ENCODE measurements at places on chromosomes 4 and X.

DNA sequence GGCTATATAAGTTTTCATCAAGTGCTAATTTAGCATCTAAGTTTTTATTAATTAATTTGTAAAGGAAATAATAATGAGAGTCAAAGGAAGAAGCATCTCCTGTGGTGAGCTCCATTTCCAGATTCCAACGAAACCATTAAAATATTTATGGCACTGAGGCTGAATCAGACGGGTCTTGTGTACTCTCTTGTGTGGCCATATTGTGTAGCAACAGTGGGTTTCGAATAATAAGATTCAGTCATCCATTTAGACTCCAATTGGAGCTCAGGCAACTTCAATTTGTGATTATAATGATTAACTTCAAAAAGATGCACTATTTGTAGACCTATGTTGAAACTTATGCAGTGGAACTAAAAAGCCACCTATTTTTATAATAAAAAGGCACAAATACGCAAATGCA is 82.4 kb downstream of the SNCA start:
- DNase-seq, result no peak

DNA sequence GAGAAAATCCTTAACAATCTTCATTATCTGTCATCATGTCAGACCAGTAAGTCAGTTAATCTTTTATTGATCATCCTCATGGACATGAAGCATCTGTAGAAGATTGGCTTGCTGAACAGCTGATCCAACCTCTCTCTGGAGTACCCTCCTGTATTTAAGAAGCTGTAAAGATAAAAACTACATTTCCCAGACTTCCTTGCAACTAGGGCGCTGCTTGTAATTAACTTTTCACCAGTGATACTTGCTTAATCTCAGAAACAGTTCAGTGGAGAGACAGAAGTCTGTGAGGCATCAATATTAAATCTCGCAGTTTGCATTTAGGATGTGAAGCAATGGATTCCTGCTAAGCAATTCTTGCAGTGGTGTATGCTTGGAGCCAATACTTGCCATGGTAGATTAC is 36.0 kb upstream of the SMARCA5 start:
- no peak for DNase-seq

DNA sequence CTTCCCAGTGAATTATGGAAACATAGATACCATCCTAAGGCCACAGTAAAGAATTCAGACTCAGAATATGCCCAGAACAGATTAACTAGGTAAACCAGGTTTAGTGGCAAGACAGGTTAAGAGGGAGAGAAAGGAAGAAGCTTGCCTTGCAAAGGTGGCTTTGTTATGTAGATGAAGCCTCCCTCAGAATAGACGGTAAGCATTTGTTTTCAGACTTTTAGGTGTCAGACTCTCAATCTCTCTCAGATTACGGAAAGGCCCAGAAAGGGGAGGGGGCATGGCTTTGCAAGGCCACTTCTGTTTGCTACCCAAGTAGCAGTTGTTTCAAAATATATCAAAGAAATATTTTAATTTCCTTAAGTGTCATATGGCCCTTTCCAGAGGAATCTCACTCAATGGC is 457.1 kb upstream of the BOD1L1 start:
- DNase-seq, result no peak

DNA sequence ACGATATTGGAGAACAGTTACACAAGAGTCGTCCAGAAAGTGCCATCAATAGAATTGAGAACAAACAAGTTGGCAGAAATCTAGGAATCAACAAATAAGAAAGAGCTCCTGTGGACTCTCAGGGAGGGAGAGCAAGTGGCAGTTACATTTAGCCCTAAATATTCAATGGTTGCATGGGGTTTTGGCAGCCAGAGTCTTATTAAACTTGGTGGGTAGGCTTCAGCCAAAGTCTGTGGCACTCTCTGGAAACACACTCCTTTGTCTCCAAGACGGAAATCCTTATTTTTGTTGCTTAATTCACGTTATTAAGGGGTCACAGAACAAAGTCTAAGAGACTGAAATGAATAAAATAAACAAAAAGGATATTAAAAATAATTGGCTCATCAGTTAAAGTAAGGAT is 742.2 kb upstream of the ATOH1 start:
- no peak for DNase-seq

- DNase-seq, result no peak
Observed at GRCh38 chr4:17283251-17283650, 228.6 kb downstream of the QDPR start.

- DNase-seq, result no peak
Observed at GRCh38 chr4:126888968-126889367, 743.8 kb upstream of the INTU start.

DNA sequence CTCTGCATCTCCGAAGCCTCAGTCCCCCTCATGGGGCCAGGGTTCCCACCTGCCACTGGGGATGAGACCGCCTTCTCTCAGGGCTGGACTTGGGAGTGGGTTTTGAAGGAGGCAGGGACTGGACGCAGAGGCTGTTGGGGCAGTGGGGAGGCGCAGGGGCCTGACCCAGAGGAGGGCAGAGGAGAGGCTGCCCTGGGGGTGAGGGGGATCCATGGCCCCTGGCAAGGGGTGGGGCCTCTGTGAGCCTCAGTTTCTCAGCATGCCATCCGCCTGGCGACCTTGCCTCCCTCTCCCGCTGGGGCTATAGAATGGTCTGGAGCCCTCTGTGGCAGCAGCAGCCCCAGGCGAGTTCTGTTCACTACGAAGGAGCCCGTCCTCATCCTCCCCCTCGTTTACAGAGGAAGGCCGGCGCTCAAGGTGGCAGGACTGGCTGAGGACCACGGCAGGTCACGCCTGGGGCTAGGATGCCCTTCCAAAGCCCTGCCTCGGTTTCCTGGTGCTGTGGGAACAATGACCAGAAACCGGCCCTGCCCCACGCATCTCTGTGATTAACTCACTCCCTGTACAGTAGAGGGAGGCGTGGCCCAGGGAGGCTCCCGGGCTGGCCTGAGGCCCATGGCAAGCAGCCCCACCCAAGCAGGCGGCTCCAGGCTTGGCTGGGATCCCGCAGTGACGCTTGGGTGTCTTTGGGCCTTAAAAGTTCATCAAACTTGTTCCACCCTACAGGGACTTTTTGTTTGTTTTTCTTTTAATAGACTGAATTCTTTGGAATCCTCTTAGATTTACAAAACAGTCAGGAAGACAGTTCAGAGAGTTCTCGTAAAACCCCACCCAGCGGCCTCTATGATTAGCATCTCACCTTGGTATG is 16.0 kb upstream of the SH3TC1 start:
- DNase-seq, result peak; percentile 92

GRCh38 chrX:45502396-45502795 is 301.7 kb upstream of the DIPK2B start:
- no peak for DNase-seq

GRCh38 chrX:136953867-136954787 is 73.6 kb upstream of the RBMX start:
- peak; percentile 79 for DNase-seq

DNA sequence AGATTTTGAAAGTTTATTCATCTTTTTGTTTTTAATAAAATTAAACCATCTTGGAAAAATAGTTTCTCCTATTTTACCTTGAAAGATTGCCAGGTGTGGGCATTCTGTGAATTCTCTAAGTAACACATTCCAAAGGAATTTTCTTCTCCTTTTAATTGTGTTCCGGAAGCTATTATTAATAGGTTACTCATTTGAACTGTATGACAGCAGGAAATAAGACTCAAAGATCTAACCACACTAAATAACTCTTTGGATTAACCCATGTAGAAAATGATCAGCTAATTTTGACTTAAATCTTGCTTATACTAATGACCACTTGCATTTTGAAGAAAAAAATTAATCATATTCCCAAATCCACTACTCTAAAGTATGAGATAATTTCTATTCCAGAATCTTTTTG is 17.6 kb upstream of the CCNI start:
- no peak for DNase-seq

- no peak for DNase-seq
Observed at GRCh38 chr4:135319685-135320084, 1118.1 kb upstream of the PABPC4L start.

GRCh38 chr4:127505203-127505602 is 127.6 kb upstream of the INTU start:
- DNase-seq, result peak; percentile 61

- DNase-seq, result peak; percentile 32
Observed at GRCh38 chr4:13918991-13919441, 291.5 kb upstream of the BOD1L1 start.

- no peak for DNase-seq
Observed at GRCh38 chr4:2432991-2433530, 14.3 kb downstream of the CFAP99 start.

GRCh38 chr4:646460-646859 is 21.1 kb downstream of the PDE6B start:
- DNase-seq, result no peak

GRCh38 chrX:118164138-118164537 is 47.5 kb upstream of the KLHL13 start:
- DNase-seq, result no peak

DNA sequence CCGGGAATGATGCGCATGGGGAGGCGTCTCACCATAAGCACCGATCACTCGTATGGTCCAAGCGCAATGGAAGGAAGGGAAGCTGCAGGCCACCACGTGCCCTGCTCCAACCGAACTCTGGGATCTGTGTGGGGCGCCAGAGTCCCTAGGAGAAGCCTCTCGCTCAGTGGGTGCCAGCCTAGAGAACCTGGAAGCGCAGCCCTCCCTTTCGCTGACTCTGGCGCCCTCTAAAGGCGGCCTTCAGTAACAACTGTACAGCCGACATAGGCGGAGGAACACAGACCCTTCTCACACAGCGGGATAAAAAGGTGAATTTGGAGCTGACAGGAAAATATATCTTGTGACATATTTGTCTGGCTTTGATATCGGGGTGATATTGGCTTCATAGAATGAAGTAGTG is 76.0 kb downstream of the INTS6L start:
- DNase-seq, result peak; percentile 40

DNA sequence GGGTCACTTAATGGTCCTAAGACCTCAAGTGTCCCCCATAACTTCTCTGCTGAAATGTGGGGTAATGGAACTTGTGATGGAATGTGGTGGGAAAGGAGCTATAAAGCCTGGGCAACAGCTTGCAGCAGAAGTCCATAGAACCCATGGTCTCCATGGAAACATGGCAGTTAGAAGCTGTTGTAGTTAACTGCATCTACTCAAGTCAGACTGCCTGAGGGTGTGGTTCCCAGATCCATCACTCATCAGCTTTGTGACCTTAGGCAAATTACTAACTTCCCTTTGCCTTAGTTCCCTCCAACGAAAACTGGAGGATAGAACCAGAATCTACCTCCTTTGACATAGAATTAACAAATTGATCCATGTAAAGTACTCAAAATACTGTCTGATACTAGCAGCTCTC is 113.0 kb downstream of the SPATA18 start:
- DNase-seq, result no peak

- no peak for DNase-seq
Observed at GRCh38 chr4:79287718-79288117, 38.1 kb downstream of the NAA11 start.

Data from stomach (tissue), 19 donors.